ENCODE measurements at places on chromosomes 13 and 19. TPM values are rescaled to one million over a fixed set of nuclear protein-coding genes. Genes with fewer than 3 reads are reported as not detected.

GRCh38 chr19:18999016-18999758 lies 34.1 kb downstream of the SUGP2 start:
- H3K36me3 ChIP-seq = peaks cover 66% of the 10 kb centered on the region
- H3K27me3 ChIP-seq = no peaks in the 10 kb centered on the region
- DNase-seq = no peak
- H3K27ac ChIP-seq = no peak overlapping the region
- no peak overlapping the region for H3K4me3 ChIP-seq
- H3K4me1 ChIP-seq = no peaks in the 10 kb centered on the region

DNA sequence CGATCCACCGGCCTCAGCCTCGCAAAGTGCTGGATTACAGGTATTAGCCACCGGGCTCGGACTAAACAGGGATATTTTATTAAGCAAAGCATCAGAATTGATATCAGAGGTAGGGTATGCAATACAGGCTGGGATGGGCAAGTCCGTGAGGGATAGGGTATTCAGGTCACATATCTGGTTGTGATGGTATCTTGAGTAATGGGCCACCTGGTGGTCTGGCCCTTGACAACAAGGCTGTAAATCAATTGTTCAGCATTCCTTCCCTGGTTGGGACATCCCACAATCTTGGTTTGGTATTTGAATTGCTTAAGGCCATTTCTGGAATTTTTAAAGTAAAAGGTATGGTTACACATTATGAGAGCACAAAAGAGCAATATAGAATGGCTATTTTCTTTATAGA lies 1588.0 kb downstream of the SLITRK1 start:
- no peaks in the 10 kb centered on the region for H3K27me3 ChIP-seq
- H3K4me3 ChIP-seq = no peak overlapping the region
- H3K36me3 ChIP-seq = no peaks in the 10 kb centered on the region
- no peaks in the 10 kb centered on the region for H3K4me1 ChIP-seq
- no peak overlapping the region for H3K27ac ChIP-seq

- H3K4me3 ChIP-seq = no peak overlapping the region
- H3K27me3 ChIP-seq = no peaks in the 10 kb centered on the region
- no peaks in the 10 kb centered on the region for H3K4me1 ChIP-seq
Observed at GRCh38 chr13:44416744-44417143, 43.1 kb downstream of the SERP2 start.

Gene AP1M2
- 4.8 TPM for total RNA-seq

- peaks cover 46% of the 10 kb centered on the region for H3K36me3 ChIP-seq
- no peak for DNase-seq
- no peak overlapping the region for H3K4me3 ChIP-seq
- no peak overlapping the region for H3K27ac ChIP-seq
- H3K4me1 ChIP-seq = no peaks in the 10 kb centered on the region
- no peaks in the 10 kb centered on the region for H3K27me3 ChIP-seq
Observed at GRCh38 chr19:47152632-47153031, 22.0 kb downstream of the SAE1 start.

- no peaks in the 10 kb centered on the region for H3K27me3 ChIP-seq
- no peak for DNase-seq
- H3K4me3 ChIP-seq = no peak overlapping the region
- H3K27ac ChIP-seq = no peak overlapping the region
Observed at GRCh38 chr13:33106656-33107360, 90.6 kb downstream of the KL start.

Measured in right atrium auricular region (tissue), 2 donors.